Activated gamma-delta T cell treated with anti-CD3 and anti-CD28 coated beads, Interleukin-2, amount 50 U/mL, for 16 hours (primary cell): ENCODE measurements at places on chromosomes 4 and X.

GRCh38 chrX:30589146-30589888 is 11.8 kb upstream of the TASL start:
- no peak for DNase-seq

DNA sequence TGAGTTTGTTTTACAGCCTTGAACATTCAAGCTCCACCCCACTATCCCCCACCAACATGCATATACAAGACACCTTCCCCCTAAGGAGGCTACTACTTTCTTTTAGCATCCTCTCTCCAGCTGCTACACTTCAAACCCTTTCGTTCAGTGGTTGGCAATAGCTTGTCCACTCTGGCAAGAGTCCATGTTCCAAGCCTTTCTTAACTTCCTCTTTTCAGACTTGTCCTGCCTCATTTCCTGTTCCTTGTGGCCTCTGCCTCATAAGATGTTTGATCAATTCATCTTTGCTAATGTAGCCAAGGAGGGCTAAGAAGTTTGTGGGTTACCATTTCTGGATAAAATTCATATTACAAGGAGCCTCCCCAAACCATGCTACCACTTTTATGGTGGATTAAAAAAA is 20.8 kb upstream of the ZCCHC12 start:
- DNase-seq = no peak

GRCh38 chr4:83010111-83010521 is 507 bp downstream of the LIN54 start:
- DNase-seq = no peak

DNA sequence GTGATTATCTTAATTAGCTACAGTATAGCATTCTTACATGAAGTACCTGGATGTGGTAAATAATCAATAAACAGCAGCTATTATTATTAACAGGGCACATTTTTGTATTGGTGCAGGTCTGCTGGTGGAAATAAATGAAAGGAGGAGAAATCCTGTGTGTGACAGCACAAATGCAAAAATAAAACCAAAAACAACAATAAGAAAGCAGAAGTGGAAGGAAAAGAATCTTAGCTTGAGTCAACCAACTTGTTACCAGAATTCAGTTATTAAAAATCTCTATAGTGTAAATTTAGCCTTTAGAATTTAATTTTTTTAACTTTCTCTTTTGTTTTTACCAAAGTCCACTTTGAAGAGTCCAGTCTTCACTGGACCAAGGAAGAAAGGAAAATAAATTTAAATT is 63.1 kb upstream of the LSM6 start:
- DNase-seq = no peak

DNA sequence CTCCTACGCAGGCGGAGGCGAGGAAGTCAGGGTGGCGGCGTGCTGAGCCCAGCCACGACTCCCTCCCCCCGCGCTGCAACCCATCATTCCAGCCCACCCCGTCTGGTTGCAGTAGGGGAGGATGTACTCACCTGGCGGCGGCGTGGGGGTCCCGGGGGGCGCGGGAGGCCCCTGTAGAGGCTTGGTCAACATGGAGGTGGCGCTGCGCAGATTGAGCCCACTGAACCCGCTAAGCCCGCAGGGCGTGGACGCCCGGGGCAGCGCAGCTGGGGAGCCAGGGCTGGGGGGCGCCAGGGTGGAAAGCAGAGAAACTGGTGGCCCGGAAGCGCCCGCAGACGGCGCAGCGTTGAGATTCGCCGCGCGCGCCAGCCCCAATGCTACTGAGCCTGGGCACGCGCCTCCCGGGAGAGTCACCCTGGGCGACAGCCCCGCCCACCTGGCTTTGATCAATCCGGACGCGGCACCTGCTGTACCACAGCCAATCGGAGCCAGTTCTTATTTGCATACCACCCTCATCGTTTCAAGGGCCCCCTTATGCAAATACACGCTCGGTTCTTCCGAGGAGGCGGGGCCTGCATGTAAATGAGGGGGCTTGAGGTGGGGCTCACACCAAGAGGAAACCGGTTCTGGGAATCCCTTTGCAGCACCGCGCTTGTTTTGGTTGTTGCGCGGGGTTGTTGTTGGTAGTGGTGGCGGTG is at the start of gene PIM2:
TSS of gene PIM2 (minus strand) at position 382 of the 698 bp plus-strand sequence. CDS start at position 192, 190 bp downstream.
- peak; percentile 83 for DNase-seq

DNA sequence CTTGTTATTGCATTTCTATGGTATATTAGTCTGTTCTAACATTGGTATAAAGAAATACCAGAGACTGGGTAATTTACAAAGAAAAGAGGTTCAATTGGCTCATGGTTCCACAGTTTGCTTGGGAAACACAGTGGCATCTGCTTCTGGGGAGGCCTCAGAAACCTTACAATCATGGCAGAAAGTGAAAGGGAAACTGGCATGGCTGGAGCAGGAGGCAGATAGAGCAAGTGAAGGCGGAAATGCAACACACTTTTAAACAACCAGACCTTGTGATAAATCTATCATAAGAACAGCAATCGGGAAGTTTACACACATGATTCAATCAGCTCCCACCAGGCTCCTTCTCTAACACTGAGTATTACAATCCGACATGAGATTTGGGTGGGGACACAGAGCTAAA is 346.6 kb upstream of the GNPDA2 start:
- DNase-seq = no peak

GRCh38 chr4:55571806-55572205 is 20.2 kb downstream of the PDCL2 start:
- DNase-seq = no peak

GRCh38 chr4:83929550-83929949 is 393.6 kb downstream of the GPAT3 start:
- DNase-seq = no peak

DNA sequence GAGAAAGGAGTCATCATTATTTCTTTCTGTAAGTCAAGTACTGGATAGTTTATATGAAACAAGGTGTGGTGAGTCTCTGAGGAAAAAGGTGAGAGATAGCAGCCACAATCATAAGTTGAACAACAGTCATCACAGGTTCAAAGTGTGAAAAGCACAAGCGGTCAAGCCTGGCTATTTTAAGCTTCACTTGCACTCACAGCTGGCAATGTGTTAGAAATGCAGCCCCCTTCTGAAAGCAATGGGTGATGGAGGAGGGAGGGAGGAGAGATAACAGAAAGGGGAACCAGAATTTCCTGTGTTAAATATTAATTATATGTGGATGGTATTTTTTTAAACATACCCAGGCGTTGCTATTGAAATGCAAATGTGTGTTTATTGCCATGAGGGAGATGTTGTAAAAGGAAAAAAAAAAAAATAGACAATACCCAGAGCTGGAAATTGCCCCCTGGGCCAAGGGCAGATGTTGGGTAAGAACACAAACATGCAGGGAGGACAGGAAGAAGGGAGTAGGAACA is 26.9 kb upstream of the BMP3 start:
- no peak for DNase-seq

GRCh38 chr4:170001011-170001744 is 25.0 kb downstream of the MFAP3L start:
- DNase-seq = no peak

DNA sequence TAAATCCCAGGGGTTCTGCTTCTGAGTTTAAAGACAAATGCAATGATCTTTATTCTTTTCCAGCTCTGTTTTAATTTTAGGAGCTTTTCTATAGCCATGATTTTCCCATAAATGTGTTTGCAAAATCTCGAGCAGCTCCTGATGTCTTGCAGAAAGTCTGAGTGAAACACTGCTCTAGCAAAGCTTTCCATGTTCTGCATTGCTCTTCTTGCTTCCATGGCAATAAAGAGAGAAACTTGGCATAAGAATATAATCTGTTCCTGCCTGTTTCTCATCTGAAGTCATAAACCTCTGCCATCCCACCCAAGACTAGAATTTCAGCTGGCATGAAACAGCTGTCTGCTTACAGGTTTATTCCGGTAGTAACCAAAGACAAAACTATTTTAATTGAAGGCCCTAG is 254.5 kb downstream of the SPRY1 start:
- DNase-seq = no peak

- no peak for DNase-seq
Measured at GRCh38 chr4:119204916-119205315, 7.6 kb upstream of the USP53 start.

DNA sequence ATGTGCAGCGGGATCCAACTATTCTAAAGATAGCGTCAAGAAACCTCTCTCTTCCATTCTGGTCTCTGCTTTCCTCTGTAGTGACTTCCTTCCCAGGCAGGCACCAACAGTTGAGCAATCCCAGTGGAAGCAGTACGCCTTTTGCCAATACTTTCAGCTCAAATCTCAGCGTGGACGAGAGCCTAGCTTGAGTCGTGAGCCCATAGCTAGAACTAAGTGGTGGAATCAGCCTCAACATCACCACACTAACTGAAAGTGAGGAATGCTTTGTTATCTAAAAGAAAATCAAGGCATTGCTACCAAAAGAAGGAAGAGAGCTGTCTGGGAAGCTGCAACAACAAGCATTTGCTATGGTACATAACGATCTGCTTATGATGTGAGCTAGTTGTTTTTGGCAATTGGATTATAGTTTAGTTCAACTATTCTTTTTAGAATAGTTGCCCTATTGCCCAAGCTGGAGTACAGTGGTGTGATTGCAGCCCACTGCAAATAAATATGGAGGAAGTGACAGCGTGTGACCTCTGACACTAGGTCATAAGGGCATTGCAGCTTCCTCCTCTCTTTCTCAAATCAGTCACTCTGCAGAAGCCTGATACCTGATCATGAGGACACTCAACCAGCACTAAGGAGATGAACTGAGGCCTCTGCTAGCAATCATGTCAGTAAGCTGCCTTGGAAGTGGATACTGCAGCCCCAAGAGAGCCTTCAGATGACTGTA is 24.7 kb upstream of the FRYL start:
- no peak for DNase-seq

DNA sequence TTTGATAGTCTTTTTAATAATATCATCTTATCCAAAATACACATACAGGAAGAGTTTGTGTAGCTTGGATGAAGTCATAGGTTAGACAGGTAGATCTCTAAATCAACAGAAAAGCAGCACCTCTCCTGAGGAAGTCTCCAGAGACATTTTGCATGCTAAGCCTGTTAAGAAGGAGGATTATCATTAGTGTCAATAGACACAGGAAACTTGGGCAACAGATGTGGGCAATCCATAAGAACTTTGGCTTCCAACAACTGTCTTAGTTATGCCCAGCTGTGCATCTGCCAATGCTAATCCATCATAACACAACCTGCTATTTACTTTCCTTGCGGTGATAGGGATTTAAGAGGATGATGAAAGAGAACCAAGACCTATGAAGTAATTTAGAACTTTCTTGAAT is 1052.6 kb downstream of the RPA4 start:
- DNase-seq = no peak

DNA sequence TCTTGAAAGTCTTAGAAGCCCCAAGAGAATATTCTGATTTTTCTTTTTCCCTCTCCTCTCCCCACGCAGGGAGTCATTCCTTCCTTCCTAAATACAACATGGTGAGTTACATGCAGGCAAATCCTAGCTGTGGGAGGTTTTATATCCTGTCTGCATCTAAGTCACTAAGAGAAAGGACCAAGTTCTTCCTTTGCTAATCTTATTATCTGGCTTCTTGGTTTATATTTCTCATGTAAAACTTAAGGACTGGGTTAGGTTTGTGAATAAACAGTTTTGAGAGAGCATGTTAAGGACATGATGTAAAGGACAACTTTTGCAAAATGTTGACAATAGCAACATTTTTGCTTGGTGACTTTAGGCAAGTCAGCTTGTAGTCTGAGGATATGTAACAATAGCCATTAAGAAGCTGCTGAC is 5.1 kb upstream of the CXCL9 start:
- DNase-seq = no peak

GRCh38 chr4:145709336-145709735 is 29.4 kb downstream of the C4orf51 start:
- no peak for DNase-seq

- DNase-seq = no peak
Measured at GRCh38 chr4:153713866-153714646, 30.0 kb downstream of the TLR2 start.

DNA sequence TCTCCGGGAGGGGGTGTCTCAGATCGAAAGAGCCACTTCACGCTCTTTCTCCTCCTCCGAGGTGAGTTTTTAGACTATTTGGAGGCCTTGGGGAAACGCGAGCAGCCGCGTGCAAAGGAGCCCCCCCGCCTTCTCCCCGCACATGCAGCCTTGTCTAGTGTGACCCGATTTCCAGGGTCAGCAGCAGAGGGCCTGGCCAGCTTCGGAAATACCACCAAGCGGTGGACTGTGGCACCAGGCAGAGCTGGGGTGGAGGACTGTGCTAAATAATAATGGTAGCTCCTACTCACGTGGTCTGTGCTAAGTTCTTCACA is 79.3 kb upstream of the BCOR start:
- no peak for DNase-seq

GRCh38 chr4:55931833-55932232 is 16.9 kb upstream of the CEP135 start:
- DNase-seq = no peak

- no peak for DNase-seq
Measured at GRCh38 chr4:123218981-123219380, 177.6 kb upstream of the SPRY1 start.

DNA sequence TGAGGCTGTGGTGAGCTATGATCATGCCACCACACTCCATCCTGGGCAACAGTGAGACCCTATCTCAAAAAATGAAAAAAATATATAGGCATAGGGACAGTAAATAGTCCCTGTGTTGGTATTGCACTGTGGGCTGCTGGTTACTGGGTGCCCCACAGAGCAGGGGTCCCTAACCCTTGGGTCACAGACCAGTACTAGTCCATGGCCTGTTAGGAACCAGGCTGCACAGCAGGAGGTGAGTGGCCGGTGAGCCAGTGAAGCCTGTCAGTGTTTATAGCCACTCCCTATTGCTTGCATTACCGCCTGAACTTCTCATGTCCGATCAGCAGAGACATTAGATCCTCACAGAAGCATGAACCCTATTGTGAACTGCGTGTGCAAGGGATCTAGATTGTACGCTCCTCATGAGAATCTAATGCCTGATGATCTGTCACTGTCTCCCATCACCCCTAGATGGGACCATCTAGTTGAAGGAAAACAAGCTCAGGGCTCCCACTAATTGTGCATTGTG is 106.5 kb downstream of the TNIP2 start:
- DNase-seq = no peak

GRCh38 chr4:80139671-80140070 is 57.6 kb upstream of the PRDM8 start:
- DNase-seq = no peak

GRCh38 chrX:31717474-31717873 is 645.6 kb upstream of the FTHL17 start:
- DNase-seq = no peak

DNA sequence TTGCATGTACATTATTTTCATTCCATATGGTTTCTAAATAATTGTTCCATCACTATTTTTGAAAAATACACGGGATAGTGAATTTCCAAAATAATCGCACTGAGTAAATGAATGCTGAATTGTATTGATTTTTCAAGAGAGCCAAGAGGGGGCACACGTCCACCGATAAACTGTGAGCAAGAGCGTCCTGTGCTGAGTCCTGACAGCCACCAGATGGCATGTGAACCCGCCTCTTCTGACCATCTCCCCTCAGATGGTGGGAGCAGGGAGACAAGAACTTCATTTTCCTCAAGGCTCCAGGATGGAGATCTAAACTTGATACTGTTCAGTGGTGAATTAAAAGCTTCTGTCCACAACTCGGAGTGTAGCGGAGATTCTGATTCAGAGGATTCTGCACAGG is 30.6 kb upstream of the IL9R start:
- DNase-seq = peak; percentile 12

GRCh38 chr4:185700048-185700447 is 111.9 kb downstream of the SORBS2 start:
- DNase-seq = no peak
